ENCODE measurements at places on chromosomes 3 and 15. TPM values are rescaled to one million over a fixed set of nuclear protein-coding genes. Genes with fewer than 3 reads are reported as not detected.

Gene MORC1
- not detected for polyA plus RNA-seq

Gene PLSCR5
- polyA plus RNA-seq: not detected

Gene ECE2
- polyA plus RNA-seq: 2.6 TPM

Gene GPR176
- polyA plus RNA-seq: 1.8 TPM

Gene PCSK6
- 7.7 TPM for polyA plus RNA-seq

Gene MOBP
- 0.05 TPM for polyA plus RNA-seq

Gene UBR1
- 6.1 TPM for polyA plus RNA-seq

Gene UROC1
- polyA plus RNA-seq: not detected

Gene LRRN1
- 0.05 TPM for polyA plus RNA-seq

Gene ARHGEF26
- polyA plus RNA-seq: 3.5 TPM

Gene ZNF385D
- polyA plus RNA-seq: 0.86 TPM

Gene GPX1
- 258 TPM for polyA plus RNA-seq

GRCh38 chr3:111785034-111785433 lies 74.0 kb upstream of the PHLDB2 start:
- DNase-seq: no peak

DNA sequence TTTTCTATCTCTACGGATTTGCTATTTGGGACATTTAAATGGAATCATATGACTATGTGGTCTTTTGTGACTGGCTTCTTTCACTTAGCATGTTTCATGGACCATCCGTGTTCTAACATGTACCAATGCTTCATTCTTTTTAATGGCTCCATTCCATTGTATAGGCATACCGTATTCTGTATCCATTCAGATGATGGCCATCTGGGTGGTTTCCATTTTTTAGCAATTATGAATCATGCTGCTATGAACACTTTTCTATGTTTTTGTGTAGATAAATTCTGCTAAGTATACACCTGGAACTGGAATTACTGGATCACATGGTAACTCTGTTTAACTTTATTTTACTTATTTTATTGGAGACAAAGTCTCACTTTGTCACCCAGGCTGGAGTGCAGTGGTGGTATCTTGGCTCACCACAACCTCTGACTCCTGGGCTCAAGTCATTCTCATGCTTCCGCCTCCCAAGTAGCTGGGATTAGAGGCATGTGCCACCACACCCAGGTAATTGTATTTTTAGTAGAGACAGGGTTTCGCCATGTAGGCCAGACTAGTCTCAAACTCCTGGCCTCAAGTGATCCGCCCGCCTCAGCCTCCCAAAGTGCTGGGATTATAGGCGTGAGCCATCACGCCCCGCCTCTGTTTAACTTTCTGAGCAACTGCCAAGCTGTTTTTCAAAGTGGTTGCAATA lies 13.4 kb downstream of the UBP1 start:
- no peak for DNase-seq

GRCh38 chr3:134276086-134276485 lies 25.4 kb upstream of the RYK start:
- no peak for DNase-seq

GRCh38 chr15:25848784-25849156 lies 14.4 kb downstream of the ATP10A start:
- no peak for DNase-seq

- no peak for DNase-seq
Observed at GRCh38 chr15:49467746-49468480, 44.9 kb downstream of the FGF7 start.

GRCh38 chr15:24985224-24985623 lies 30.4 kb downstream of the SNRPN start:
- no peak for DNase-seq

DNA sequence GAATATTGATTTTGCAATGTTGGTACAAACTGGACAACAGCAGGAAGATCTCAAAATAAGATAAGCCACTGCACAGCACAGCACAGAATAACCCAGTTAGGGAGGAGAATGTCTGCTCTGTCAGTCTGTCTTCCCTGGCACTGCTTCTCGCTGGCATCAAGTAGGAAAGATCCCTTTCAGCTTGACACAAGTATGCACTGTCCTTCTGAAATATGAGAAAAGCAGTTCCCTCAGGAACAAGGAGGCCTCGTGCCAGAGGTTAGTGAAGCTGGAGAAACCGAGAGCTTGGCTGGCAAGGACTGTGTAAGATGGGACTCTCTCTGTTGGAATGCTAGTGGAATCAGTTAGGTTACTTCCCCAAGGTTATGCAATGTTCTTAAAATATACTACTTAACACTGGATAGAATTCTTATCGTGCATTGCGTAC lies 59.1 kb downstream of the FMN1 start:
- DNase-seq: no peak

DNA sequence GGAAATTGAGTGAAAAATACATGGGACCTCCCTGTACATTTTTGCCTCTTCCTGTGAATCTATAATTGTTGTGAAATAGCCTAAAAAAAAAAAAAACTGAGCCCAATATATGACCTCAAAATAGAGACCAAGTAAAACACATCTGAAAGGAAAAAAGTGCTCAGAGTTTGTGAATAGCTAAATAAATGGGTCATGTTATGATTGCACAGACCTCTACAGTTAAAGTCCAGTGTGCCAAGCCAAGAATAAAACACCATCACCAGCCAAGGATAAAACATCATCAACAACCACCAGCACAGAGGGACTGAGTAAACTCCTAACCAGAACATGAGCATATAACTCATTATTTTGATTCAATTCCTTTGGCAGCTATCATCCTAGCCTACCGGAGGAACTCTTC lies 115.6 kb upstream of the AGTR1 start:
- no peak for DNase-seq

DNA sequence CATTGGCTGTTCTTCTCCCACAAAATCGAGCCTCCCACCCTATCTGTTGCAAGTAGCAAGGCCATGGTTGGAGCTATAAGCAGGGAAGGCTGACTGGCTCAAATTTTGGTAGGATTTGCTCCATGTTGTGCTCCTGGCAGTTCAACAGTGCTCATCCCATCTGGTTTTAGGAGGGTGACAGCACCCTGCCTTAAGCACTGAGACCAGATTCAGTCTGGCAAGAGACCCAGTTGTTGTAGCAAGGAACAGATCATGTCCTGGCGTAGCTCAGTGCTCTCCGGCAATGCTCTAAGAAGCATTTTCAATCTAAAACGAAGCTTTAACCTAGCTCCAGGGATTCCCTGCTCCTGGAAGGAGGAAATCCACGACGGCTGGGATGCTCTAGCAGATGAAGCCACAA lies 91.2 kb downstream of the RGMA start:
- no peak for DNase-seq

- no peak for DNase-seq
Observed at GRCh38 chr3:72559385-72559784, 288.9 kb downstream of the SHQ1 start.

DNA sequence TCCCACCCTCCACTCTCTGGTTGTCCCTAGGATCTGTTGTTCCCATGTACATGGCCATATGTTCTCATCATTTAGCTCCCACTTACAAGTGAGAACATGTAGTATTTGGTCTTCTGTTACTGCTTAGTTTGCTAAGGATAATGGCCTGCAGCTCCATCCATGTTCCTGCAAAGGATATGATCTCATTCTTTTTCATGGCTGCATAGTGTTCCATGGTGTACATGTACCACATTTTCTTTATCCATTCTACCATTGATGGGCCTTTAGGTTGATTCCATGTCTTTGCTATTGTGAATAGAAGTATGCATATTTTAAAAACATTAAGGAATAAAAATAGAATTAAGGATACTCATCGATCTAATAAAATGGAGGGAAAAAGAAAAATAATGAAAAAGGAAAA lies 278.4 kb downstream of the MBNL1 start:
- DNase-seq: no peak

- DNase-seq: no peak
Observed at GRCh38 chr15:74369084-74369745, 1.8 kb upstream of the CYP11A1 start.

- no peak for DNase-seq
Observed at GRCh38 chr15:77838061-77838460, 205.3 kb upstream of the LINGO1 start.

GRCh38 chr15:71780115-71780976 lies 30.0 kb upstream of the NR2E3 start:
- no peak for DNase-seq

- no peak for DNase-seq
Observed at GRCh38 chr15:69454953-69455352, 2.3 kb downstream of the RPLP1 start.

- DNase-seq: no peak
Observed at GRCh38 chr3:147407498-147408187, 1.3 kb upstream of the ZIC4 start.

GRCh38 chr3:148214705-148215104 lies 483.0 kb upstream of the AGTR1 start:
- no peak for DNase-seq

DNA sequence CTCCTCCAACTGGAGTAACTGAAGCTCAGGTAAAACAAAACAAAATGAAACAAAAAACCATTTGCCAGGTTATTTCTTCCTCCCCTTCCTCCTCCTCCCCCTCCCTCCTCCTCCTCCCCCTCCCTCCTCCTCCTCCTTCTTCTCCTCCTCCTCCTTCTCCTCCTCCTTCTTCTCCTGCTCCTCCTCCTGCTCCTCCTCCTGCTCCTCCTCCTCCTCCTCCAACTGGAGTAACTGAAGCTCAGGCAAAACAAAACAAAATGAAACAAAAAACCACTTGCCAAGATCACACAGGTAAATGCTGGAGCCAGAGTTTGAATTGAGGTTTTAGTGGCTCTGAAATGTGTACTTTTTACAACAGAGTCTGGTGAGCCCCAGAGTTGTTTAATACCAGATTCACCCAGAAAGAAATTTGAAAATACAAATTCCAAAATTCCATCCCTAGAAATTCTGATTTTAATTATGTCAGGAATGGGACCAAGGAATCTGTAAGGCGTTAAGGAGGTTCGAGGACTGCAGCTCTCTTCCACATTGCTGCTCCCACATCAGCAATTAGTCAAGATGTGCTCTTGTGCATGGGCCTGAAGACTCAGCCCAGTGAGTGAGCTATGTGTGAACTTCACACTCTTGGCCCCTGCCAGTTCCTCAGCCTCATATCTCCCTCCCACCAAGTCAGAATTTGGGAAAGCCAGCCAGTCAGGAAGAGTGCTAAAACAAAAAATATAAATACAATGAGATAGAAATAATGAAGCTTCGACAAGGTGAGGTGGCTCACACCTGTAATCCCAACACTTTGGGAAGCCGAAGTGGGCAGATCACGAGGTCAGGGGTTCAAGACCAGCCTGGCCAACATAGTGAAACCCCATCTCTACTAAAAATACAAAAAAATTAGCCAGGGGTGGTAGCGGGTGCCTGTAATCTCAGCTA lies 31.6 kb upstream of the ZNF770 start:
- DNase-seq: no peak

DNA sequence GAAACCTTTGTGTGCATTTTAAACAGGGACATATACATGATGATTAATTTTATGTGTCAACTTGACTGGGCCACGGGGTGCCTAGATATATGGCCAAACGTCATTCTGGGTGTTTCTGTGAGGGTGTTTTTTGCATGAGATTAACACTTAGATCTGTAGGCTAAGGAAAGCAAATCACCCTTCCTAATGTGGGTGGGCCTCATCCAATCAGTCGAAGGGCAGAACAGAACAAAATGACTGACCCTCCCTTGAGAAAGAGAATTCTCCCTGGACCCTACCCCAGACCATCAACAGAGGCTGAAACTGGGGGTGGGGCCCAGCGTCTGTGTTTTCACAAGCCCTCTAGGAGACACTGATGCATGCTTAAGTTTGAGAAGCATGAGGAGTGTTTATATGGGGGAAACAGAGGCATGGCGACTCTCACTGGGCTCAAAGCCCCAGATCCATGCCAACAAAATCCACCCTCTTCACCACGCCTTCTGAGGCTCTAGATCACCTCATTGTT lies 56.2 kb downstream of the ITGA11 start:
- no peak for DNase-seq

- DNase-seq: peak; percentile 92
Observed at GRCh38 chr3:154252759-154253638, 71.3 kb downstream of the DHX36 start.

GRCh38 chr15:93985176-93985575 lies 246.2 kb upstream of the MCTP2 start:
- no peak for DNase-seq

DNA sequence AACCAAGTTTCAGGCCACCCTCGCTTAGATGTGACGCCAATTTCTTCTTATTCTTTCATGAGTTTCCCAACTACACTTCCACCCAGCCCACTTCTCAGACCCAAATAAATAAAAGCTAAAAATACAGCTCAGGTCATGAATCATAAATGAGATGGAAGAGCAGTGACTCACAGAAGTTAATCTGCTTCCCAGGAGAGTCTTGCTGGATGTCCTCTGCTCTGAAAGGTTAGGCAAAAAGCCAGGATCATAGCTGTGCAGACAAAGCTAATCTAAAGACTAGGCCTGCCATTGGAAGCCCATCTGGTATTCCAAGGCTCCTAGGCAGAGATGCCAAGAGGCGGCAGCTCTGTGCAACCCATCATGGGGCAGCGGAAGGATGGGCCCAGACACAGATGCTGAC lies 24.1 kb downstream of the SHC4 start:
- no peak for DNase-seq

- DNase-seq: no peak
Observed at GRCh38 chr15:72340366-72340765, 20.4 kb upstream of the CELF6 start.

- DNase-seq: no peak
Observed at GRCh38 chr3:10400050-10400748, 79.3 kb upstream of the SEC13 start.

DNA sequence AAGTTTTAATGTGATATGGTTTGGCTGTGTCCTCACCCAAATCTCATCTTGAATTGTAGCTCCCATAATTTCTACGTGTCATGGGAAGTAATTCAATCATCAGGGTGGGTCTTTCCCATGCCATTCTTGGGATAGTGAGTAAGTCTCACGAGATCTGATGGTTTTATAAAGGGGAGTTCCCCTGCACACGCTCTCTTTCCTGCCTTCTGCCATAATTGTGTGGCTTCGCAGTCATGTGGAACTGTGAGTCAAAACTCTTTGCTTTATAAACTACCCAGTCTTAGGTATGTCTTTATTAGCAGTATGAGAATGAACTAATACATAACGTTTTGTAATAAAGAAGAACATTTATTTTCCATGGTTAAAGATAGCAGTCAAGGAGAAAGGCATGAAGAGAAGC lies 39.2 kb upstream of the GOLIM4 start:
- no peak for DNase-seq

DNA sequence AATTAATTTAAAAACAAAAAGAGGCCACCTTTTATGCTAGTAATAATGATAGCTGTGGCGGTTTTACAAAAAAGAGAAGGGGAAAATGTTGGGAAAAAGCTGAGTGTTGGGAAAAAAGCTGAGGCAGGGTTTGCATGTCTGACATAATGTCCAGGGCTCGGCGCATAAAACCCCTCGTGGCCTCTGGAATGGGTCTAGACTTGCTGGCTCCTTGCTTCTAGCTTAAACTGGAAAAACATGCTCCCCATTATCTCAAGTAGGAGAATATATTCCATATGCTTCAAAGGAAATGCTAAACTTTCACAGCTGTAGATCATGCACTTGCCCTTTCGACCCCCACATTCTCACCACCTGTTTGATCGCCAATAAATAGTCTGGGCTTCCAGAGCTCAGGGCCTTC lies 53.0 kb downstream of the CYP19A1 start:
- no peak for DNase-seq
